ENCODE measurements at places on chromosomes 1 and 21. TPM values are rescaled to one million over a fixed set of nuclear protein-coding genes. Genes with fewer than 3 reads are reported as not detected.

DNA sequence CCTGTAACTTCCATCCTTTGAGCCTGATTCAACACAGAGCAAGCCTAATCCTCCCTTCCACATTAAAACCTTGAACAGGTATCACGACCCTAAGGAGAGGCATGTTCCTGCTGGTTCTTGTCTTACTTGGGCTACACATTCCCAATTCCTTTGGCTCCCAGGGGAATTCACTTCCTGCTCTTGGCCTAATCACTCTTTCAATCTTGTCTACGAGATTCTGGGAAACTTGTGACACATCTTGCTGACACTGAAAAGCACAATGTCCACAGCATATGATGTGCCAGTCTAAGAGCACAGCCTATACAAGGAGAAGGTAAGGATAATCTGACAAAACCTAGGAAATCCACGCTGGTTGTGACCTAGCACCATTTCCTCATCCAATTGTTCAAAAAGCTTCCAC is 163.9 kb downstream of the GABPA start:
- no peak for DNase-seq

DNA sequence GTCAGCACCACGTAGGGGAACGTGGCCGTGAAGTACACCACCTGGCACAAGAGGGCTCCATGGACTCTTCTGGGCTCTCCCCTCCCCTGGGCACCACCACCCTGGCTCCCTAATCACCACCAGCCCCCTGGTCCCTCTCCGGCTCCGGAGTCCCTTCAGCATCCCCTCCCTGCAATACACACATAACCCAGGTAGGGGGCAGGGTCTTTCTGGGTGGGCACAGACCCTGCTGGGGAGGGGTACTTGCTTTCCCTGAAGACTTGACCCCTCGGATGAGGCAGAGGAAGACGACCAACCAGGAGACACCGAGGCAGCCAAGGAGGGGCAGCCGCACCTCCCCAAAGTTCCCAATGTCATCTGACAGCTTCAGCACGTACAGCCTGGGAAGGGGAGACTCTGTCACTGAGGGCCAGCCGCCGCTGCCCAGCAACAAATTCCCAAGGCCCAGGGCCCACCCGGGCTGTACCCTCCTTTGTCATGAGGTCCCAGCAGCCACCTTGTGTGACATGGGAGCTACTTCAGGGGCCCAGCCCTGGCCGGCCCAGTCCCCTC is 11.3 kb downstream of the CCDC24 start:
- no peak for DNase-seq

- no peak for DNase-seq
These were observed 38.4 kb upstream of the SPAG17 start for GRCh38 chr1:118223426-118223825.

DNA sequence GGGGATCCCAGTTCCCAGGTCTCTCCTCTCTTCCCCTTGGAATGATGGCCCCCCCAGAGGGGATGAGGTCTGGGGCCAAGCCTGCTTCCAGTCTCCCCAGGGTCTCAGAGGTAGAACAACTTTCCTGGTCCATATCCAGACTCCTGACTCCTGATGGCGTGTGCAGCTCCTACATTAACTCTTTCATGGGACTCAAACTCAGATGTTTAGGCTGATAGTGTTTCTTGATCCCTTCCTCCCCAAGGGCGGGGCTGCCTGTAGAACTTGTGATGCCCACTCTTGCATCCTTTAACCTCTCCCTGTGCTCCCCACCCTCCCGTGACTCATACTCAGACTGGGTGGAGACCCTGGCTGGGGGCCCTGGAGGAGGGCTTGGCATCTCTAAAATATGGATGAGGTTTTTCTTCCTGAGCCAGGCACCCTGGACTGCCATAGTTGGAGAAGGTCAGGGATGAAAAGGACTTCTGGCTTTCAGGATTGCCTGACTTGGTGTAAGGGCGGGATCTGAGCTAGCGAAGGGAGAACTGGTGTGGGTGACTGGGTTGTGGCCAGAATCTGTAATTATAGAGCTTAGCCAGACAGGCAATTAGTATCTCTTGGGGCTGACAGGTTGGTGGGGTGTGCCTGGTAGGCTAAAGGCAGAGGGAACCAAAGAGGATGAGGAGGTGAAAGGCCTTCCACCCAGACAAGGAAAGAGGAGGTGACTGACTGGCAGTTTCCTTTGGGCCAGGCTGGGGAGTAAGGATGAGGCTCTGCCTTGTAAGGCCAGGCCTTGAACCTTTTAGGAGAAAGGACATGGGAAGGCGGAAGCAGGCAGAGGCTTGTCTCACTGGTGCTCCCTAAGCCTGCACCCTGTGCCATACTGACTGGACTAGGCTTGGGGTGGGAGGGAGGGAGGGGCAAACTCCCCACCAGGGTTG is 1.5 kb downstream of the ATP8B2 start:
- no peak for DNase-seq

GRCh38 chr1:221045842-221046831 is 166.9 kb downstream of the HLX start:
- peak; percentile 85 for DNase-seq

DNA sequence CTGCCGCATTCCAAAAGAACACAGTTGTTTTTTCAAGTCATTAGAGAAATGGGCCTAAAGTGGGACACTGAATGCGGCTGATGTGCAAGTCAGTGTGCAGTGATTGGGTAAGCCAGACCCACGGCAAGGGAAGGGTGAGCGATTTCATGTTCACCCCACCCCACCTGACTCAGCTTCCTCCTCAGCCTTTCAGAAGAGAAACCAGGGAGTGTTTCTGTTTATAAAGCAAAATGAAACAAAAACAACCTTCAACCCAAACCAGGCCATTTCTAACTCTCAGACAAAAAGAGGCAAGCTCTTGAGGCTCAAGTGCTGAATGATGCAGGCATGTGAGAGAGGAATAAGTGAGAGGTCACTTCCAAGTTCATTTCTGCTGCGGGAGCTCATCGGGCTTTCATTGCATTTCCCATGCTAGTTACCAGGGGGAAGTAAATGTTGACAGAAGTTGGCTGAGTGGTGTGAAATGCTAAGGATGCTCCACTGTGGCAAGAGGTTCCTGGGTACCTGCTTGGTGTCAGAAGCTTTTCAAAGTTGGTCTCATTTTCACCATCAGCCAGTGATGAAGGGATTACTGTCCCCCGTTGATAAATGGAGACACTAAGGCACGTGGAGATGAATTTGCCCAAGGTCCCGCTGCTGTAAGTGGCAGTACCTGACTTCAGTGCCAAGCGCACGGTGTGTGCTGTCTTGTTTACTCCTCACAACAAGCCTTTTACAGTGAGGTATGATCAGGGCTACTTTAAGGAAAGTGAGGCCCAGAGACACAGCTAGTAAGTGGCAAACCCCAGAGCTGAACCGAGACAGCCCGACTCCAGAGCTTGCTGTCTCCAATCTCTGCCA is 29.1 kb downstream of the STPG1 start:
- peak; percentile 80 for DNase-seq

DNA sequence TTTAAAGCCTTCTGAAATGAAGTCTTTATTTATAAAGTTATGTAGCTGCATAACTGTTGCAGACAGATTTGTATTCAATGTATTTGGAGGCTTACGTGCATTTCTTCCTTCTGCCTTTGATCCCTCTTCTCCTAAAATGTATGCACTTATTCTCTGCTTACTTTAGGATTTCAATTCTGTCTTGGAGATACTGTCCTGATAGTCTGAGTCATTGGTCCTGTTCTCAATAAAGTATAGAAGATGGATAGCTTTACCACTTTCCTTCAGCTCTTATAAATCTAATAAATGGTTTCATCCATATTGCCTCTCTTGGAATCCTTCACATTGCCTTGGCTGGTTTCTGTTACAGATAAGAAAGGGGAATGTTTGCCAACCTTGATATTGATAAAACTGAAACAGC is 430.1 kb upstream of the CAMK1G start:
- no peak for DNase-seq

Gene CACHD1
- 3.1 TPM for total RNA-seq

Gene KCNK2
- 7.6 TPM for total RNA-seq

- DNase-seq: no peak
These were observed 3.2 kb downstream of the GBP7 start for GRCh38 chr1:89172468-89173143.

Gene KRTAP10-5
- not detected for total RNA-seq

DNA sequence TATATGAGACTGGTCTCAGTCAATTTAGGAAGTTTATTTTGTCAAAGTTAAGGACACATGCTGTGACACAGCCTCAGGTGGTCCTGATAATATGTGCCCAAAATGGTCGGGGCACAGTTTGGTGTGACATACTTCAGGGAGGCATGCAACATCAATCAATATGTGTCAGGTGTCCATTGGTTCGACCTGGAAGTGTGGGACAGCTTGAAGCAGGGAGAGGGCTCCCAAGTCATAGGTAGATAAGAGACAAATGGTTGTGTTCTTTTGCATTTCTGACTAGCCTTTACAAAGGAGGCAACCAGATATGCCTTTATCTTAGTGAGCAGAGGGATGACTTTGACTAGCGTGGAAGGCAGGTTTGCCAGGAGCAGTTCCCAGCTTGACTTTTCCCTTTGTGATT is 4.5 kb upstream of the ERVH48-1 start:
- DNase-seq: no peak

Gene MFSD2A
- 5.7 TPM for total RNA-seq

Gene FCRLB
- 5.3 TPM for total RNA-seq

DNA sequence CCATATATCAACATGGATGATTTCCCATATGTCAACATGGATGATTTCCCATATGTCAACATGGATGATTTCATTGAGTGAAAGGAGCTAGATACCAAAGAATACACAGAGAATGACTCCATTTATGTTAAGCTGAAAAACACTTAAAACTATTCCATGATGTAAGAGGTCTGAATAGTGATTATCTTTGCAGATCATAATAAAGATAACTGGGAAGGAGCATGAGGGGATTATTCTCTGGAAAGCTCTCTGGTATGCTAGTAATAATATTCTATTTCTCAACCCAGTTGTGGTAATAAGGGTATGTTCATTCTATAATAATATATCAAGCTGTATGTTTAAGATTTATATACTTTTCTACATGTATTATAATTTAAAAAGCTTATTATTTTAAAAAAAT is 14.1 kb downstream of the SYNJ1 start:
- no peak for DNase-seq

- DNase-seq: no peak
These were observed 12.1 kb upstream of the ZDHHC18 start for GRCh38 chr1:26814377-26814776.

GRCh38 chr1:14954210-14954609 is 199.3 kb upstream of the TMEM51 start:
- DNase-seq: no peak

Gene TEKT2
- total RNA-seq: not detected

DNA sequence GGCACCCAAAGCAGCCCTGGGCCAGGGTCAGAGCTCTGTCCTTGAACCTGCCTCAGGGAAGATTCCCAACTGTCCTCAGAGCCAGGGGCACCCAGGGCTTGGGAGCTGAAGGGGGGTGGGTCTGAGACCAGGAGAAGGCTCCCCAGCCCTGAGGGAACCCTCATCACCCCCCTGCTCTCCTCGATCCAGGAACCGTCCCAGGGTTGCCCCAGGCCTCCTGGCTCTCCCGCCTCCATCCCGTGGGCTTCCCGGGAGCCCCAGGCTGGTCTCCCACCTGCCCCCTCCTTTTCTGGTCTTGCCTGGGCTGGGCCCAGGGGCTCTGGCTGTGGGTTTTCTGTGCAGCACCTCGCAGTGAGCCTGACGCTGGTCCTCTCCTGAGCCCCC is 6.7 kb upstream of the SAMD11 start:
- no peak for DNase-seq

Gene GFI1
- total RNA-seq: 1.4 TPM

GRCh38 chr1:42806171-42806570 is 10.8 kb upstream of the ERMAP start:
- DNase-seq: no peak

Gene MXRA8
- not detected for total RNA-seq

DNA sequence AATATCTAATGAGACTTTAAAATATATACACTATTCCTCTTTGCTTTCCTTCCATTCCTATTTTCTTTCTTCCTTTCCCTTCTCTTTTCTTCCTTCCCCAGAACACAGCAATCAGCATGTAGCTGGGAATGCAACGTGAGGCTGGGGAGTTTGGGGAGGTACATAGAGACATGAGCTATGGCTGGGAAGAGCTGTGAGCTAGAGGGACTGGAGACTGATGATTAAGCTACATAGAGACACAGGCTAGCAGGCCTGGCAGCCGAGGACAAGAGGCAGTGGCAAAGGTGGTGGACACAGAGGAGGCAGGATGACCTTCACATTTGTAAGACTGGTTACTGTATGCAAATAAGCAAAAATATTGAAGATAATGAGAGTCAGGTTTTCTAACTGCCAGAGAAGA is 7.5 kb downstream of the LPAR3 start:
- no peak for DNase-seq

GRCh38 chr21:16969636-16970035 is 543.2 kb upstream of the CXADR start:
- DNase-seq: no peak

Gene HEYL
- 0.98 TPM for total RNA-seq

Gene LDLRAD1
- total RNA-seq: not detected

GRCh38 chr1:183590244-183591191 is at the start of gene NCF2:
TSS of gene NCF2 (minus strand) at chr1:183590459. CDS start at chr1:183590329, 130 bp downstream.
- no peak for DNase-seq

DNA sequence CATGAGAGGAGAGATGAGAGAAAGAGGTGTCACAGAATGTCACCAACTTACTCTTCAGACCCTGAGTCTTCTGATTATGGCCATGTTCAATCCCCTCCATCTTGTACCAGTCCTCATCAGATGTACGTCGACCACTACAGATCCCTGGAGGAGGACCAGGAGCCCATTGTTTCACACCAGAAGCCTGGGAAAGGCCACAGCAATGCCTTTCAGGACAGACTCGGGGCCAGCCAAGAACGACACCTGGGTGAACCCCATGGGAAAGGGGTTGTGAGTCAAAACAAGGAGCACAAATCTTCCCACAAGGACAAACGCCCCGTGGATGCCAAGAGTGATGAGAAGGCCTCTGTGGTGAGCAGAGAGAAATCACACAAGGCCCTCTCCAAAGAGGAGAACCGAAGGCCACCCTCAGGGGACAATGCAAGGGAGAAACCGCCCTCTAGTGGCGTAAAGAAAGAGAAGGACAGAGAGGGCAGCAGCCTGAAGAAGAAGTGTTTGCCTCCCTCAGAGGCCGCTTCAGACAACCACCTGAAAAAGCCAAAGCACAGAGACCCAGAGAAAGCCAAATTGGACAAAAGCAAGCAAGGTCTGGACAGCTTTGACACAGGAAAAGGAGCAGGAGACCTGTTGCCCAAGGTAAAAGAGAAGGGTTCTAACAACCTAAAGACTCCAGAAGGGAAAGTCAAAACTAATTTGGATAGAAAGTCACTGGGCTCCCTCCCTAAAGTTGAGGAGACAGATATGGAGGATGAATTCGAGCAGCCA is 8.0 kb downstream of the ELOA start:
- DNase-seq: peak; percentile 52

Gene NRIP1
- total RNA-seq: 45.4 TPM

- no peak for DNase-seq
These were observed 319.2 kb downstream of the SMYD3 start for GRCh38 chr1:246187834-246188372.
